ENCODE measurements at places on chromosomes 3 and 15.

GRCh38 chr15:71288348-71288955 is 173.2 kb downstream of the THSD4 start:
- no peak for DNase-seq

DNA sequence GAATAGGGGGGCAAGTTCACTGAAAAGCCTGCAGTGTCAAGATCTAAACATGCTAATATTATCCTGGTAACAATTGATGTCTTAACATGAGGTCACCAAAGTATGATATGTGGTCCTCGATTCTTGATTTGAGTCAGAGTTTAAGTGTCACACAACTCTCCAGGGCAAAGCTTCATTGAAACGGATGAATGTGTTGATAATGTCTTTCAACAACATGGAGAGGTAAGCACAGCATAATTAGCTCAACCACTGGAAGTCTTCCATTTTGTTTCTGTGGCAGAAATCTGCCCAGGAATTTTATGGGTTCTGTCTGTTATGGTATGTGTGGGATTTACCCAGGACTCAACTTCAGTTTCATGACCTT is 591.5 kb downstream of the ZNF385D start:
- no peak for DNase-seq

GRCh38 chr15:62945760-62946159 is 96.8 kb upstream of the TPM1 start:
- DNase-seq: no peak

DNA sequence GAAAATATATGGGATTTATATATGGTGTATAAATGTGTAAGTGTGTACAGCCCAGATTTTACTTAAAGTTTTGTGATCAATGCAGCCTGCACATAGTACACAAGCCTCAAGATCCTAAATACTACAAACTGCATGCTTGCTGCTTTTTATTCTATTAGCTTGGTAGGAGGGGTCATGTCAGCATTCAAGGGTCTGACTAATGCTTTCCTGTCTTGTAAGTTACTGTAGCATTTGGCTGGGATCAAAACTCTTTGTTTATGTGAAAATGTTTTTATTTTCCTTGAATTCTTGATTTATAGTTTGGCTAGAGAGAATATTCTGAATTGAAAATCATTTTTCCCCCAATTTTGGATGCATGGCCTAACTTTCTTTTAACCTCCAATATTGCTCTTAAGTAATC is 370.9 kb downstream of the NSUN3 start:
- DNase-seq: no peak

- no peak for DNase-seq
These were observed 116.8 kb downstream of the TPRG1 start for GRCh38 chr3:189288348-189289235.

DNA sequence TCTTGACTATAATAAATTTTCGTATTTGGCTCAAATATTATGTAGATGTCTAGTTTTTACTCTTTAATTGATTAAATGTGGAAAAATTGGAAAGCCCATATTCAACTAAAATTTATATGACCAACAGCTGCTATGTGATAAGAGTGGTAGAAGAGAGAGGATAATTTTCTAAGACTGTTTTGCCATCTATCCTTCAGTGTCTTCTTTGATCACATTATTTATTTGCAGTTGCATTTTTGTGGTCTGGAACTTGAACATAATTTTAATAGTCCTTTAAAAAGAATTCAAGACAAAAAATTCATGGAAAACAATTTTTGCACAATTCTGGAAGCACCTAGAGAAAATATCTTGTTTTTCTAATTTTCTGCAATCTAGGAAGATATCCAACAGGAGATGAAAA is 213.3 kb upstream of the THBS1 start:
- no peak for DNase-seq

DNA sequence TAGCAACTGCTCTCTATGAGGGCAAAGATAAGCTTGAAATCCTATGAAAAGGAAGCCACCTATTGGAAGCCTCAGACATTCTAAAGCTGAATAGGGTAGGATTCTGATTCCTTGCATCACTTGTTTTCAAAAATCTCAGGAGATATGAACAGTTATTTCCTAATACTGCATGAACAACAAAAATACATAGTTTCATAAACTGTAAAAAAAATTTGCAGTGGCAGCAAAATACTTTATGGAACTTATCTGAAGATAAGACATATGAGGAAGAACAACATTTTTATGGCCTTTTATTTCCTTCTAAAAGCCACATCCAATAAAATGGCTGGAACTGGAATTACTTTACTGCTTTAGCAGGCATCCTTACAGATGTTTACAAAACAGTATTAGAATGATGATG is 29.9 kb downstream of the AP3S2 start:
- DNase-seq: no peak

DNA sequence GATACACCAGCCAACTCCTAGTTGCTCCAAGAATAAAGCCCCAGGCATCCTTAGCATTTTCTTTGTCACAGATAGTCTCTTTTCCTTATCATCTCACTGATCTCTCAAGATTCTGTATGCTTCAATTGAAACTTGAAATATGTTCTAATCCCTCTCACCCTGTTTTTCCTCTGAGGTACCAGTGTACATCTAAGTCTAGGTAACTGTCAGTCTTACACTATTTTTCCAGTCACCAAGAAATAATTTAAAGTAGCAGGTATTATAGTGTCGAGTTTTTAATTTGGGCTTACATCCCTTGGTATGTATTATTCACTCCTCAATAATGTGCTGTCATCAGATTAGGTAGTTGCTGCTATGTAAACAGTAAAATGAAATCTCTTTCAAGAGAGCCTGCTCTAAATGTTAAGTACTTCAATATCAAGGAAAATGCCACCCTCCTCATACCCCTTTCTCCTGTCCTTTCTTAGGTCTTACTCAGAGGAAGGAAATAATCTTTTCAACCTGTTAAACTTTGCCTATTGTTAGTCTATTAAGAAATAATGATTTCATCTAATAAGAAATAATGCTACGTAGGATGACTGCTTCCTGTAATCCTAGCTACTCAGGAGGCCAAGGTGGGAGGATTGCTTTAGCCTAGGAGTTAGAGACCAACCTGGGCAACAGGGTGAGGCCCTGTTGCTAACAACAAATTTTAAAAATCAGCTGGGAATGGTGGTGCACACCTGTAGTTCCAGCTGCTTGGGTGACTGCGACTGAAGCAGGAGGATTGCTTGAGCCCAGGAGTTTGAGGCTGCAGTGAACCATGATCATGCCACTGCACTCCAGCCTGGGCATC is 39.8 kb downstream of the TSC22D2 start:
- DNase-seq: no peak

DNA sequence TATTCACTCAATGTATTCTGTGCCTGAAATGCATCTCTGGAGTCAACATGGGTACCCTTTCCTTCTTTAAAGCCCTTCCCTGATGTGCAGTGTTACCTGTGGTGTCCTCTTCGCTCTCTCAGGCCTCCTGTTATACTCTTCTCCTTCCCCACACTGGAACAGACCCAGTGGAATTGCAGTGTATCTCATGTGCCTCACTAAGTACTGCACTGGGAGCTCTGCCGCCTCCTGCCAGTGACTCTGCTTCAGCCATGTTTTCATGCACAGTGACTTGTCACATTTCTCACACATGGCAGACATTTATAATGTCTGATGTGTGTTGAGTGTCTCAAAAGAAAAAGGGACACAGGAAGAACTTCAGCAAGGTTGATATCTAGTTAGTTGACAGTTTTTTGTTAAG is 191.0 kb downstream of the KLHL25 start:
- DNase-seq: no peak

- DNase-seq: no peak
These were observed 21.6 kb upstream of the SPTBN5 start for GRCh38 chr15:41915255-41915994.

- no peak for DNase-seq
These were observed 187.0 kb downstream of the CDIN1 start for GRCh38 chr15:36766449-36766848.

- DNase-seq: no peak
These were observed 130.0 kb upstream of the SLC2A2 start for GRCh38 chr3:171156401-171157010.

- no peak for DNase-seq
These were observed 35.3 kb upstream of the B3GNT5 start for GRCh38 chr3:183217548-183218332.

- no peak for DNase-seq
These were observed 31.5 kb upstream of the ITGA11 start for GRCh38 chr15:68463444-68463843.

DNA sequence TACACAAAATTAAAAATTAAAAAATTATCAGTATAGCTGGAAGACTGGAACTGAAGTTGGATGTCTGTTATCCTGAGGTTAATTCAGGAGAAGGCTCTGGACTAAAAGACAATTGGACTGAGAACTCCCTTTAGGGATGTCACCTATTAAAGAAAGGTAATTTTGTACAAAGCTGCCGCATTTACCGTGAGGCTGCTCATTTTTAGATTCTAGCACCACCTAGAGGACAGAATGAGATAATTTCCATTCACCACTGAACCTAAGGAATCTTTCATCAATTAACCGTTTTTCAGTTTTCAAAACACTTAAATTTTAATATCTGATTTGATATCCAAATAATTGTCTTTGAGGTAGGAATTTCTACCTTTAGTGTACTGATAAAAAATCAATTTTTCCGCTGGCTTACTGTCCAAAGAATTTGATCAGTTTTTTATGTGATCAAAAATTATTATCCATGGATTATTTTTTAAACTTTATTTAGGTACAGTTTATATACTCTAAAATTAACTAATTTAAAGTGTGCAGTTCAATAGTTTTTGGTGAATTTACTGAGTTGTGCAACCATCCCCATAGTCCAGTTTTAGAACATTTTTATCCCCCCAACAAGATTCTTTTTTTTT is 106.7 kb upstream of the TNIK start:
- DNase-seq: no peak

- no peak for DNase-seq
These were observed 585 bp downstream of the CSK start for GRCh38 chr15:74782259-74783071.

DNA sequence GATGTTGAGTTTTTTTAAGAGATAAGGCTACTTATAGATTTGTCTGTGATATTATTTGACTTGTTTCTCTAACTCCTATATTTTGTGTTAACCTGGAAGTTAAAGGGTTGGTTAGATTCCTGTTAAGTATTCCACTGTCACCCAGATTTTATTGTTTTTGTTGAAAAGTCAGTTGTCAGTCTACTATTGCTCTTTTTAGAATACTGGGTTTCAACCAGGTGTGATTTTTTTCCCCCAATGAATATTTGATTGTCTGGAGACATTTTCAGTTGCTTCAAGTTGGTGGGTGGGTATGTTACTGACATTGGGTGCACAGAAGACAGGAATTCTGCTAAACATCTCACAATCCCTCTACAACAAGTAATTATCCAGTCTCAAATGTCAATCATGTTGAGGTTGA is 43.8 kb upstream of the GPR149 start:
- no peak for DNase-seq

DNA sequence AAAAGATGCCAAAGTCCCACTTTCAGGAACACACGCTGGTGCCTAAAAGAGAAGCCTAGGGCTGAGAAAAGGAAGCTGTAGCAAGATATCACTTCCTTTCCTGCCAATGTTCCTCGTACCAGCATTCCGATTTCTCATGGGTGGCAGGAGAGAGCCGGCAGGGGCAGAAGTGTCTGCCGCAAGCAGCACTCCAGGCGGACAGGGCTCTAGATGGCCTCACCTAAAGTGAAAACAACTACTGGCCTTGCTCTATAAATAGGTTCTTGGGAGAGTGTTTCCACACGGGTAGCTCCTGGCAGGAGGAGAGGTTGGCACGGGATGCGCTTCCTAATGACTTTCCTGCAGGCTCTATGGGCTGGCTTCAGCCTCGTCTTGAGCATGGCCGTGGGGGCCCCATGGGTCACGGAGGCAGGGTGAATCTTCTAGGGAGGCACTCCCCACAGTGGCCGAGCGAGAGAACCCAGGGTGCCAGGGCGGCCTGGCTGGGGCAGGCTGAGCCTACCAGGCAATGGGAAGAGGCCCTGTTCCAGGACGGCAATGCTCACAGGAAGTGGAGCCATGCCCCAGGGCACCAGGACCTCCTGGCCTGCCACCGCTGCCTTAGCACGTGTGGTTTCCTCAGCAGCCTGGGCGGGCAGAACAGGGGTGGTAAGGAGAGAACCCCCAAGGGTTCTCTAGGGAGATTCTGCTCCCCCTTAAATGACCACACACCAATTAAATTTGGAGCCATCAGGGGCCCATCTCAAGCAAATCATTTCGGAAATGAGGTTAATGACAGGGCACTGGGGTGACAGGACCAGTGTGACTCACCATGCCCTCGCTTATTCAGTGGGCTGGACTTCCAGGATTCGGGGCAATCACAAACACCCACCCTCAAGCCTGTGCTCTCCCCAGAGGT is 14.6 kb upstream of the DUSP7 start:
- DNase-seq: no peak

DNA sequence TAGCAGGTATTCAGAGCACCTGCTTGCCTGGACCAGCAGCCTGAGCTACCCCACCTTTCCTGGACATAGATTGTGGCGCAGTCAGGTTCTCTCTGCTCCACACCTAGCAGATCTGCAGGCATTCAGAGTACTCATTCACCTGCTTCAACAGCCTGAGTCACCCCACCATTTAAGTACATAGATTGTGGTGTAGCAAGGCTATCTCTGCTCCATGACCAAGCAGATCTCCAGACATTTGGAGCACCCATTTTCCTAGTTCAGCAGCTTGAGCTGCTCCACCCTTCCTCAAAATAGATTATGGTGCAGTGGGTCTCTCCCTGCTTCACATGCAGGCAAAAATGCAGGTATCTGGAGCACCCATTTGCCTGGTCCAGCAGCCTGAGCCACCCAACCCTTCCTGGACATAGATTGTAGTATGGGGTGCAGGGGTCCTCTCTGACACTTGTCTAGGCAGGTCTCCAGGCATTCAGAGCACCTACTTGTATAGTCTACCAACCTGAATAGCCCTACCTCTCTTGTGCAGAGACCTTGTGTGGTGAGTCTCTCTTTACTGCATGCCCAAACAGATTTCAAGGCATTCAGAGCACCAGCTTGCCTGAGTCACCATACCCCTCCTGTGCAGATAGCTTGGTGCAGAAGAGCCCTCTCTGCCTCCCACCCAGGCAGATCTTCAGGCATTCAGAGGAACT is 466.0 kb upstream of the THBS1 start:
- DNase-seq: no peak

- DNase-seq: no peak
These were observed 84.5 kb downstream of the CACNA2D3 start for GRCh38 chr3:54206874-54207273.

- no peak for DNase-seq
These were observed 42.9 kb downstream of the UACA start for GRCh38 chr15:70720228-70721016.

DNA sequence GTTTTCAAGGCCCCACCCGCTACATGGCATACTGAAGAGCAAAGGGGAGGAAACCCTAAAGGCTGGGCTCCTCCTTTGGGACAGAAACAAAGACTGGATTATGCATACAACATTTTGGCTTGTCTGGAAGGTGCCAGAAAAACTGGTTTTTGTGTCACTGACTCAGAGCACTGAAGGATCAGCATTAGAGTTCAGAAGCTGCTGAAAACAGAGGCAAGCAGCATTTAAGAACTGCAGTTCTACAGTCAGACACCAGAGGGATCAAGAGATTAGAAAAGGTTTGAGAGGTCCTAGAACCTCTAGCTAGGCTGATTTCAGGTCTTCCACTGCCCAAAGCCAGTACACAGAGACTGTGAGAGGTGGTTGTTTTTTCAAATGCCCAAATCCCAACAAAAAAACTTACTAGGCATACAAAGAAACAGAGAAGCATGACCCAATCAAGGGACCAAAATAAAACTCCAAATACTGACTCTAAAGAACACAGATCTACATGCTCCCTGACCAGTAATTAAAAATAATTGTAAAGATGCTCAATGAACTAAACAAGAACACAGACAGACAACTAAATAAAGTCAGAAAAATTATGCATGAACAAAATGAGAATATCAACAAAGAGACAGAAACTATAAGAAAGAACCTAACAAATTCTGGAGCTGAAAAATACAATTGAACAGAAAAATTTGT is 91.2 kb downstream of the SENP2 start:
- DNase-seq: peak; percentile 26

GRCh38 chr3:127074900-127075360 is 92.0 kb downstream of the PLXNA1 start:
- DNase-seq: peak; percentile 74

All from KG1 (cell line).